Right renal cortex interstitium (tissue), 3 donors: ENCODE measurements at places on chromosomes 13 and 19. TPM values are rescaled to one million over a fixed set of nuclear protein-coding genes. Genes with fewer than 3 reads are reported as not detected.

SPRED3 gene
- polyA plus RNA-seq: 1.1 TPM

GRCh38 chr13:26864576-26864975, 104.0 kb upstream of the GPR12 start:
- no peak for DNase-seq

GRCh38 chr19:46890423-46891170, 29.8 kb downstream of the ARHGAP35 start:
- DNase-seq: no peak

DNA sequence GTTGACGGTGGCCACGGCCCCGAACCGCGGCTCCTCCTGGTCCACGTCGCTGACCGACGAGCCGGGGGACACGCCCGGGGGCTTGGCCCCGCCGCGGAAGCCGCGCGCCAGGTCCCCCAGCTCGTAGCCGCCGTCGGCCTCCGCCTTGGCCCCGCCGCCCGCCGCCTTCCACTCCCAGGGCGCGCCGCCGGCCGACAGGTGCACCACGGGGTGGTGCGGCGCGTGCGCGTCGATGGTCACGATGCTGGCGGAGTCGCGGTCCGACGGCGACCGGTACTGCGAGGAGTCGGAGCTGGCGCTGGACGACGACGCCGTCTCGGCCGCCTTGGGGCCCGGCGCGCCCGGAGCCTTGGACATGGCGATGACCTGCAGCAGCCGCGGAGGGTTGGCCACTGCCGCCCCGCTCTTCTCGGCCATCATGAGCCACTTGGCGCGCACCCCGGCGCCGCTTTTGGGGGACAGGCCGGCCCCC, 9.0 kb downstream of the PLPPR3 start:
- DNase-seq: no peak
